H9 (cell line): ENCODE measurements at places on chromosomes 6 and 20.

- DNase-seq = no peak
Measured at GRCh38 chr6:36964349-36964748, 9.8 kb downstream of the PI16 start.

DNA sequence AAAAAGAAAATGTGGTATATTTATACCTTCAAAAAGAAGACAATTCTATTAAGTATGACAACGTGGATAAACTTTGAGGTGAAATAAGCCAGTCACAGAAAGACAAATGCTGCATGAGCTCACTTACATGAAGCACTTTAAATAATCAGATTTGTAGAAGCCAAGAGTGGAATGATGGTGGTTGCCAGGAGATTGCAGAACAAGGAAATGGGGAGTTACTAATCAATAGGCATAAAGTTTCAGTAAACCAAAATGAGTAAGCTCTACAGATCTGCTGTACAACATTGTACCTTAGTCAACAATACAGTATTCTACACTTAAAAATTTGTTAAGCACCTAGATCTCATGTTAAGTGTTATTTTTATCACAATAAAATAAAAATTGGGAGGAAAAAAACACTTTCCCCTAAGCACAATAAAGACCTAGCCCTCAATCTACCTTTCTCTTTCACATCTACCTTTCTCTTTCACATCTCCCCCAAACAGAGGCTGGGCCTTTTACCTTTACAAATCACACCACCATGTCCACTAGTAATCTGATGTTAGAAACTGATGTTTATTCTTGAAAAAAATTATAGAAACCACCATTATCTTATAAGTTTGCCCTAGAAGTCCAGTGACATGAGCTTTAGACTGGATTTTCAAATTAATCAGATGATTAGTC lies 73.9 kb downstream of the PKIB start:
- DNase-seq = no peak

- DNase-seq = no peak
Measured at GRCh38 chr6:98840385-98840784, 6.0 kb downstream of the POU3F2 start.

- DNase-seq = no peak
Measured at GRCh38 chr6:116586276-116586675, 15.0 kb downstream of the RWDD1 start.
